Stimulated activated CD4-positive, alpha-beta T cell treated with anti-CD3 and anti-CD28 coated beads, Interleukin-4, amount 100 ng/mL, for 1 hour (primary cell): ENCODE measurements at places on chromosomes 2 and 18.

- no peak for DNase-seq
These were observed 173.3 kb downstream of the TMEM247 start for GRCh38 chr2:46652514-46653170.

DNA sequence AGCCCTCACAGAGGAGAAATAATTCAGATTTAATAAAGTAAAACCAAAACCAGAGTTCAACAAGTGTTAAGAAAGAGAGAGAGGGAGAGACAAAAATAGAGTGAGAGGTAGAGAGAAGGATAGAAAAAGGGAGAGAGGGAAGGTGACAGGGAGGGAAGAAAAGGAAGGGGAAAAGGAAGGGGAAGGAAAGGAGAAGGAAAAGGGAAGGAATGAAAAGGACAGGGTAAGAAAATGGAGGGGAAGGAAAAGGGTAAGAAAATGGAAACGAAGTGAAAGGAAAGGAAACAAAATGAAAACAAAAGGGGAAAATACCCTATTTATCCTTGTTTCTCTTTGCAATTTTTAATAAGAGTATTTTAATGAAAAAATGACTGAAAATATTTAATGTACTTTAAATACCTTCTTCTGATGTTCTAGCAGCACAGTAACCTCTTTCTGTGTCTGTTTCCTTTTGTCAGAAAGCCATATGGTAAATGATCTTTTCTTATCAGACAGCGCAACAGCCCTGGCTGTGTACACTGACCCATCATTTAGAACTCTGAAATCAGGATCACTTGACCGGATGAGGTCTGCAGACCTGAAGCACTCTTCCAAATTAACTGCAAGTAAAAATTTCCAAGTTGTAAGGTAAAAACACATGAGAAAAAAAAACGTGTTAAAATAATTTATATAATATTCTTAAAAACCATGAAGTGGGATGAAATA lies 11.8 kb downstream of the DSC3 start:
- no peak for DNase-seq

DNA sequence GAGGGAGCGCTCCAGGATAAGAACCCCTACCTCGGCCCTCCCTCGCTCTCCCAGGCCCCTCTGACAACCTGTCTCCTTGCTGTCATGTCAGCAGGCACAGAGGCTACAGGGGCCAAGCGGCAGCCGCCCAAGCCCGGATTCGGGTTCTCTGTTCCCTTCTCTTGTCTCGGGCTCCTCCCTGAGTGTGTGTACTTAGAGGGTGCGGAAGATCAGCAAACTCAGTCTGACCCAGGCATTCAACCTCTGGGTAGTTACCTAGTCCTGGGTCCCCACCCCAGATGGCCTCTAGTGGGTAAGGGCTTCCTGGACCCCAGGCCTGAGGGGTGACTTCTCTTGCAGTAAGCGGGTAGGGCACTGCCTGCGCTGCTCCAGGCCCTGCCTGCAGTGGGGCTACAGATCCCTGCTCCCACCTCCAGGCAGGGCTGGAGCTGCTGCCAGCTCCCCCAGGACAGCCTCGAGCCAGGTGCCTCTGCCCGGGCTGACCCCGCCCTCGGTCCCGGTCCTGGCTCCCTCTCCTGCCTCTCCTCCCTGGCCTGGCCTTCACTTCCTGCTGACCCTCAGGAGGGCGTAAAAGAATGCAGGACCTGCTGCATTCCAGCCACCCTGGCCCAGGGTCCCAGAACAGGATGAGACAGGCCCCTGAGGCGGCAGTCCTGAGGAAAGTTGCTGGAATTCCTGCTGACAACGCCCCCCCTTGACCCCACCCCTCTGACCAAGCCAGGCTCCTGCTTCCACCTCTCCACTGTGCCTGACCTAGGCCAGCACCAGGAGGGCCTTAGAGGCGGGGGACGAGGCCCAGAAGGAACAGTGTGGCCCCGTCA lies 22.0 kb downstream of the GPC1 start:
- DNase-seq: no peak

DNA sequence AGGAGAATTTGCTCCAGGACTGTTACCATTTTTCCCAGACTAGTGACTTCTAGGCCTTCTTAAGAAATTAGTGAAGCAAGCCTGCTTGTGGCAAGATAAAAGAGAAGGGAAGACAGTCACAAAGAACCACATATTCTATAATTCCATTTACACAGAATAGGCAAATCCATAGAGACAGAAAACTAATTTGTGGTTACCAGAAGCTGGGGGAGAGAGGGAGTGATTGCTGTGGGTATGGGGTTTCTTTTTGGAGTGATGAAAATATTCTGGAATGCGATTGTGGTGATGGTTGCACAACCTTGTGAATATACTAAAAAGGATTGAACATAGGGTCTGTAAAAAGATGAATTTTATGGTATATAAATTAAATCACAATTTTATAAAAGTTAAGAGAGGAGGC lies 37.5 kb upstream of the SIX2 start:
- DNase-seq: no peak

DNA sequence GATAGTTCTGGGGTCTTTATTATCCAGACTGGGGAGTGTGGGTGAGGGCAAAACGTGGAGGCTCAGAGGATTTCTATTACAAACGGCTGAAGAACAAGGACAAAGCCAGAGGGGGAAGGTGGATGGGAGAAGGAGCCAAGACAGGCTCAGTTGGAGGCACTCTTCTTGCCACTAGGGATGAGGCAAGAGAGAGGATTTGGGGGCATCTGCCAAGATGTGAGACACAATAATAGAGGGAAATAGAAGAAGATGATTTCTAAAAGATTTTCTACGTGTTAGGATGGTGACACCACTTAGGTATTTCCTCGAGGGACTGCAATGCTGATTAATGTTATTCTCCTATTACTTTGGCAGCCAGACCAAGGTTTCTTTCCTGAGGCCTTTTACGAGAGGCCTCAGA lies 71.8 kb downstream of the APOB start:
- DNase-seq: no peak

- peak; percentile 33 for DNase-seq
These were observed 18.9 kb upstream of the WDR33 start for GRCh38 chr2:127829845-127830246.

DNA sequence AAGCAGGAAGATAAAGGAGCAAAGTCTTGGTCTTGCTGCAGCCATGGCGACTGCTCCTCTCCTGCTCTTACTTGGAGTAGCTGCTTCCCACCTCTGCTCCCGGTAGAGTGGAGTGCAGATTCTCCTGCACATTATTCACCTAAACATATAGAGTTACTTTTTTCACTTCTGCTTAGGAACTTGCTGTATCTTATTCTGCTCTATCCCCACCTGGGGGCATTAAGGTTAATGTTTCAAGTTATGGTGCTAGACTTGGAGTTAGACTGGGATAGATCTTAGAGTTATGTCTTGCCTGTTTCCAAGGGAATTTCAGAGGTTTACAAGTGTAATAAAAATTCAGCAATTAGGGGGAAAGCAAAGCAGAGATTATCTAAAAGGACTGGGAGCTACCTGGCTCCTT lies 144.2 kb downstream of the SETBP1 start:
- no peak for DNase-seq

DNA sequence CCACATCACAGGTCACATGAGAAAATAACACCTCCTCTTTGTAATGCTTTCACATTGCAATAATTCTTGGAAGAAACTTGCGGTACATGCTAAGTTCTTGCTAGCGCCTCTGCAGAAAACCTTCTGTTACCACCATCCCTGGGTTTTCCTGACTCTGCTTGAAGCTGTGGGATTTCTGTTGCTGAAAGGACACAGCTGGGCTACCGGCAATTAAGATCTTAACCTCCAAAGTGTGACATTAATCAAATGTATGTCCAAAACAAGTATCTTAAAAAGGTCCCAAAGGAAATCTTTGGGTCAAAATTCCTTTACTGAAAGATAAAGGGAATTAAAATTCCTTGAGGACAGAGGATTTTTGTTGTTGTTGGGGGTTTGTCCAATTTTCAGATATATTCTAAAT lies 7.5 kb downstream of the CCBE1 start:
- no peak for DNase-seq

DNA sequence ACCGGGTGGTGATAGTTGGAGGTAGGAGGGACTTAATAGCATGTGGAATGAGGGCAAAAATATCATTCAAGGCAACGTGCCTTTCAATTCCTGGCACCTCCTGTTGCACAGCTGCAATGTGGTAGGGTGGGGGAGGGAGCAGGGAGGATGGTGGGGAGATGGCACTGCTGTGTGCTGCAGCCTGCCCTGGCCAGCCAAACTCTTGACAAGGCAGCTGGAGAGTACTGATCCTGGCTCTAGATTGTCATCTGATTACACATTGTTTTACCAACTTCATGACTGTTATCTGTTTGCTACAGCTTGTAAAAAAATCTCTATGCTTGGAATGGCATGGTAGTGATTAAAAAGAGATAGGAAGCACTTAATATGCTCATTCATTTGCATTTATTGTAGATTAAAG lies 47.7 kb downstream of the PLCL1 start:
- DNase-seq: no peak
